ENCODE measurements at places on chromosomes 1 and 21.

GRCh38 chr1:41806472-41807155, 112.1 kb downstream of the HIVEP3 start:
- DNase-seq = no peak

DNA sequence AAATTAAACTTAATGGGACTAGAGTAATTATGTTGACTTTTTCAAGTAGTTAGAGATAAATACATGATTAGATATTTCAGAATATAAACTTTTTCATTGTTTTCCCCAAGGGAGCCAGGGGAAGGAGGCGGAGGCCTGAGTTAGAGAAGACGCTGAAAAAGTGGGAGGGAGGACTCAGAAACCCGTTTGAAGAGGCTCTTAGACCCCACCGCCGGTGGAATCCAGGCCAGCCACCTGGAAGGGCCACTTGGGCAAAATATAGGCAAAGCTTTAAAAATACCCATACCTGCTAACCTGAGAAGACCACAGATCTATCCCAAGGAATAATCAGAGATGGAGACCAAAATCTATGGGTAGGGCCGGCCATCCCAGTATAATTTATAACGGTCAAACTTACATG, 242.6 kb downstream of the PTPRU start:
- DNase-seq = no peak

- DNase-seq = peak; percentile 41
These were observed 53.6 kb upstream of the MUTYH start for GRCh38 chr1:45393718-45394302.

DNA sequence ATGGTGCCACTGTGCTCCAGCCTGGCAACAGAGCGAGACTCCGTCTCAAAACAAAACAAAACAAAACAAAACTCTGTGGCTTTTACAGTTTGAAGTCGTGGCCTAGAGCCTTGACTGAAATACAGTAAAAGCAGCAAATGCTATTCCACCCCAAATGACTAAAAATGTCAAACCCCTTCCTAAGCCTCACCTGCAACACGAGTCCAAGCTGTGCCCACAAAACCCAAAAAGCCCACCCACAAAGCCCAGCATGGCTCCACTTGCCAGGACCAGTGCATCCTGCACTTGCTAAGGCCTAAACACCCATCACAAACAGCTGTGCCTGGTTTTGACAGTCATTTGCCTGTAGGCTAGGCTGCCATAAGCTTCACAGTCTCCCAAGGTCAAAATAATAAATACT, 21.3 kb downstream of the VAV3 start:
- DNase-seq = no peak

DNA sequence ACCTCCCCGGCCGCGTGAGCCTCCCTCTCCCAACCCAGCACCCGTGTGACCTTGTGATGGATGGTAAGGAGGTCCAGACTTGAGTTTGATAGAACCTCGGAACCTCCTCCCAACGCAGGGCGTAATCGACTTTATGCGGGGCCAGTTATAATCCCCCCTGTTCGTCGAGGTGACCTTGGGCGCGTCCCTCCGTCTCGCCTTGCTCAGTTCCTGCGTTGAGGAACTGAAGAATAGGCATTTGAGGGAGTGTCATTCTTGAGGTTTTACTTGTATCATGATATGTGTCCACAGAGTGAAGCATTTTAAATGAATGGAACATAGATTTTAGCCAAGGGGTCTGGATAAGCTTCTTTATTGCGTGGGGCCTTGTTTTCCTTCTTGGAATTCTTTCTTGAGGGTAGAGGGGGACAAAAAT, 433 bp downstream of the TIMM17A start:
- DNase-seq = no peak

- DNase-seq = no peak
These were observed 31.3 kb upstream of the BTG2 start for GRCh38 chr1:203273869-203274602.

DNA sequence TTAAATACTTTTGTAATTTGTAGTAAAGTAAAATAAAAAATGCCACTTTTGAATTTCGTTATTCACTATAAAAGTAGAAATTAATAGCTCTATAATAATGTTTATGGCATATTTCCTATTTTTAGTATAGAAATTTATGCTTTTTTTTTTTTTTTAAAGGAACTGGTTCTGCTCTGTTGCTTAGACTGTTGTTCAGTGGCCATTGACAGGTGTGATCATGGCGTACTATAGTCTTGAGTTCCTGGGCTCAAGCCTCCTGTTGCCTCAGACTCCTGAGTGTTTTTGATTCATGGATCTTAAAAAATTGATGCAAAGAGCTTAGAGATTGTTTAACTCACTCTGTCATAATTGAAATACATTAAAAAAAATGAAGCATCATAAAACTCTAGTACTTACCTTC, 53.6 kb downstream of the RPS6KC1 start:
- no peak for DNase-seq

GRCh38 chr21:29332461-29333362, 34.0 kb downstream of the BACH1 start:
- no peak for DNase-seq

- no peak for DNase-seq
These were observed 46.0 kb upstream of the GUCA2A start for GRCh38 chr1:42210421-42211133.

- no peak for DNase-seq
These were observed 11.7 kb downstream of the FLG start for GRCh38 chr1:152313319-152313801.

GRCh38 chr1:103275725-103276124, 167.4 kb upstream of the COL11A1 start:
- DNase-seq = no peak

DNA sequence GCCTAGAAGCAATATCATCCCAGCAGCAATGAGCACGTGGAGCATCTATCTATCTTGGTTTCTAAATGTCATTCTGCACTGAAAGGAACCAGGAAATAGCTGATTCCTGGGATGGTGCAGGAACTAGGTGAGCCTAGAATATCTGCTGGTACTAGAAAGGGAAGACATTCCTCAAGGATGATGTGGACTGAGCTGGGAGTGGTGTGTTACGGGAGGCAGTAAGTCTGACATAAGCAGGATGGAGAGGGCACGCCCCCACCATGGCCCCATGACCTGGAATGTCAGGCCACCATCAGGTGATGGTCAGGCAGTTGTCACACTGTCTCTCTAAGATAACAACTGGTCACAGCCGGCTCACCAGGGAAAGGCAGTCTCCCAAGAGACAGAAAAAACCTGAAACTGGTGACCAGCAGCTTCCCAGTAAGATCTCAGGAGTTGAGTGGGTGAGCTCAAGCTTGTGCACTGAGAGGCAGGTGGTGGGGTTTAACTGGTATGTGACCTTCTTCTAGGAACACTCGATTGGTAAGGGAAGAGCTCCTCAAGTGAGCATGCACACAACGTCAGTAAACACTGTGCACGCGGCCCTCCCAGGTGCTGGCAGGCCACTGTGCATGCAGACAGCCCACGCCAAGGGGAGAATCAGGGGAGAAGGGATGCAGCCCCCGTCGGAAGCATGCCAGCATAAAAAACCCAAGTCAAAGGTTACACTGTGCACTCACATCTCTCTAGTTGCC, 148.7 kb downstream of the ADSS2 start:
- DNase-seq = no peak

GRCh38 chr21:46604329-46604974, 430 bp downstream of the S100B start:
- no peak for DNase-seq

GRCh38 chr1:233381806-233382205, 54.3 kb downstream of the MAP3K21 start:
- no peak for DNase-seq

DNA sequence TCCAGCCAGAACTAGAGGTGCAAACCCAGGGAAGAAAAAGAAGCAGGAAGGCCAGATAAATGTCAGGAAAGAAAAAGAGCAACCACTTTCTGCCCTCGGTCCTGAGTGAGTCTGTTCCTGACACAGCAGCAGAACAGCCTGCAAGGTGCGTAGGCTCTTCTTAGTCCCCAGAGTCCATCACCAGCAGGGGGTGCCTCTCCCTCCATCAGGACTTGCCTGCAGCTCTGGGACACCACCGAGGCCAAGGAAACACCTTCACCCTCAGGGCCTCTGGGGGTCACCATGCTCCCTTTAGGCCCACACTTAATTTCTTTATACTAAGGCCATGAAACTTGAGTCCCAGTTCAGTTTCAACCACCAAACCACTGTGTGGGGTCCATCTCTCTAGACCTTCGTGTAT, 43.7 kb upstream of the NFASC start:
- DNase-seq = no peak

DNA sequence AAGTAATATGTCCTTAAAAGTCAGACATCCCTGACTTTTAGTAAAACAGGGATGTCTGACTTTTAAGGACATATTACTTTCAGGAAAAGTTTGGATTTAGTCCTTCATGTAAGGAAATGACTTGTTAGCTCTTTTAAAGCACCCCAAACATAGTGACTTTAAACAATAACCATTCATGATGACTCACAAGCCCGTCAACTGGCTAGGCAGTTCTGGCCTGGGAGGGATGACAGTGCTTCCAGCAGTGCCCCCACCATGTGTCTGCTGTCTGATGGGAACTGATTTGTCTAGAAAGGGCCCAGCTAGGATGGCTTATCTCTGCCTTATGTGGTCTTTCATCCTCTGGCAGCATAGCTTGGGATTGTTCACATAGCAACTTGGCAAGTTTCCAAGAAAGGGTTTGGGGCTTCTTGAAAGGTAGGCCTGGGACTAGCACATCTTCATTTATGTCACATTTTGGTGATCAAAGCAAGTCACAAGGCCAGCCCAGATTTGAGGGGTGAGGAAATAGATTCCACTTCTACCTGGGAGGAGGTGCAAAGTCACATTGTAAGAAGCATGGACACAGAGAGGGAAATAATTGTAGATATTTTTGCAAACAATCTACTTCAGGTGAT, 143.5 kb downstream of the C1orf94 start:
- no peak for DNase-seq

- DNase-seq = no peak
These were observed 134.3 kb upstream of the ATP1B1 start for GRCh38 chr1:168972225-168972624.

GRCh38 chr1:54872036-54872331, 15.0 kb downstream of the DHCR24 start:
- DNase-seq = no peak

DNA sequence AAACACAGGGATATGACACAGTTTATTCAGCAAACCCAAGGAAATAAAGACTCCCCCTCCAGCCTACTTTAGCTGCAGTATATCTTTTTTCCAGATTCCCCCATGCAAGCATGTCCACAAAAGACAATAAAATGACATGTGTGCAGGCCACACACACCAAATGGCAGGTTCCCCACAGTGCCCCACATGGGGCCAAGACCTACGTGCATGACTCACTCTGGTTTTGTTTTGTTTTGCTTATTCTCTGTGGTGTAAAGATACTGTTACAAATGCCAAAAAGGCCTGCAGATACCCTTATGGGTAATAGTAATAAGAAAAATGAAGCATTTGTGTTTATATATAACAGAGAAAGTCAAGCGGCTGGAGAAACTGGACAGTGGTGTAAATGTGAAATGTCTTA, 71.6 kb downstream of the RD3 start:
- DNase-seq = peak; percentile 10

DNA sequence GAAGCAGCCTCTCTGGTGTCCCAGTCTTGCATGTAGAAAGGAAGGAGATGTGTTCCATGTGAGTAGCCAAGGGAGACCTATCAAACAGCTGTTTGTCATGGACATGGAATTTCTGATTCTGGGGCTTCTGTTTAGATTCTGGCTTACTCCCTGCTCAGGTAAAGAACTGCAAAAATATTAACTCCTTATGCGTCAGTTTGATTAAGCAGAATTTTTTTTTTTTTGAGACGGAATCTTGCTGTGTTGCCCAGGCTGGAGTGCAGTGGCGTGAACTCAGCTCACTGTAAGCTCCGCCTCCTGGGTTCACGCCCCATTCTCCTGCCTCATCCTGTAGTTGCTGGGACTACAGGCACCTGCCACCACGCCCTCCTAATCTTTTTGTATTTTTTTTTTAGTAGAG, 6.8 kb downstream of the ARV1 start:
- DNase-seq = no peak

DNA sequence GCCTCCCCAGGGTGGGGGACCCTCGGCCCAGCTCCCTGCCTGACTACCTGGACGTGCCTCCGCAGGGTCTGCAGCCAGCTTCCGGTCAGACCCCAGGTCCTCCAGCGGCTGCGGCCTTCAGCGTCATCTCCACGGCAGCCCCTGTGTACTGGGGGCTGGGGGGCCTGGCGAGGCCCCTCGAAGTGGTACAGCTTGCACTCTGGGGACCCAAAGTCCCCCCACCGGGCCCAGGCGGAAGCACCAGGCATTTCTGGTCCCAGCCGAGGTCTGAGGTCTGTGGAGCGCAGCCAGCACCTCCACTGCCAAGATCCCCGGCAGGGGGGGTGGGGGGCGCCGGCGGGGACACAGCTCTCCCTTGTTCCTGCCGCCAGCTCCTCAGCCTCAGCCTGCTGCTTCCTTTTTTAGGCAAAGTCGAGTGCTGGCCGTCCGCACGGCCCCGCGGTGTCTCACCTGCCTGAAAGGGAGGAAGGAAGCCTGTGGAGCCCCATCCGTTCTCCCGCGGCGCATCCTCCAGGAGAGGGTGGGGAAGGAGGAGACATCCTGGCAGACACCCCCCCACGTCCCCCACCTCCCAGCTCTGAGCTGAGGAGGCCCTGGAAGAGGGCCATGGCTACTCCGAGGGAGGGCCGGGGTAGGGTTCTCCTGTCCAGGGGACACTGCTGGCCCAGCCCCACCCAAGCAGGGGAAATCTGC, 1.2 kb upstream of the VWA1 start:
- peak; percentile 41 for DNase-seq

- DNase-seq = no peak
These were observed 15.6 kb upstream of the THEMIS2 start for GRCh38 chr1:27856561-27857343.

- no peak for DNase-seq
These were observed 37.6 kb downstream of the PDE4B start for GRCh38 chr1:65830306-65830705.

DNA sequence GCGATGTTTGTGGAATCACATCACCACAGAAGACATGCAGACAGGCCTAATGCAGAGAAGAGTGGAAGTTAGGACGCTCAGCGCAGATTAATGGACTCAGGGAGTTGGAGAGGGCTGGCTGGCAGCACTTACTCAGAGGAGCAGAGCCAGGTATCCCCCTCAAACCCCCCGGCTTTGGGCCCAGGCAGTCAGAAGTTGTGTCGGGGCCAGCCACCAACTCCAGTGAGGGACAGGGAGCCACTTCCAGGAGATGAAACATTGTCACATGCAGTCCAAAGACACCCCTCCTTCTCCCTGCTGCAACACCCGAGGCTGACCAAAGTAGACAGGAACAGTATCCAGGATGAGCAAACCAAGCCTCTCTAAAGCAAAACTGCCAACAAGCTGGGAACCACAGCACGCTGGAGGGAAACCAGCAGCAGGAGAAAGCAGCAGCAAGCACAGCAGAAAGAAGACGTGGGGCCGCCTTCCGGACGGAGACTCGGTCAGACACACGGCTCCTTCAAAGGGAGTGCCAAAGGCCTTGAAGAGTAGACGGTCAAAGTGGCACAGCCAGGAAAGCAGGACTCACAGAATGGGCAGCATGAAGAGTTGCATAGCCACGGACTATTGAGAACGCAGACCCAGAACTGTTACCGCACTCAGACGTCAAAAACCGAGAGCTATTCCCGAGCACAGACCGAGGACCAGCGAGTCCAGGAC, 149.3 kb downstream of the PCBP3 start:
- DNase-seq = no peak
